ENCODE measurements at places on chromosomes 7 and 10.

DNA sequence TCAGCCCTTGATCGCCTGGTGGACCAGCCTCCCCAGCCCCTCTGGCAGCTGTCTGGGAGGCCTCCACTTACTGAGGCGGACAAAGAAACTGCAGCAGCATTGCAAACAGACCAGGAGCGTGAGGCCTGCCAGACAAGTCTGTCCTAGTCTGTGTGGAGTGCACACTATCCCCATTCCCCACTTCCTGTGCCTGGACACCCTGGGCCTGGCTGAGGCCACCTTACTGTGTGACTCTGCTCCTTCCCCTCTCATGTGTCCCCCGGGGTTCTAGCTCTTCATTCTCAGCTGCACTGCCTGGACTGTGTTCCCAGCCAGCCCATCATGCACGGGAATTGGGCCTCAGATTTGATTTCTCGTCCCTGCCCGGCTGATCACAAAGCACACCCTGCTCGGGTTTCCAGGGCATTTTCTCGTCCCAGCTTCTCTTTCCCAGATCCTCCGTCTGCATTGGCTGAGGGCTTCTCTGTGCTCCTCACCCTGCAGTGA lies 16.7 kb upstream of the C10orf90 start:
- DNase-seq: no peak

DNA sequence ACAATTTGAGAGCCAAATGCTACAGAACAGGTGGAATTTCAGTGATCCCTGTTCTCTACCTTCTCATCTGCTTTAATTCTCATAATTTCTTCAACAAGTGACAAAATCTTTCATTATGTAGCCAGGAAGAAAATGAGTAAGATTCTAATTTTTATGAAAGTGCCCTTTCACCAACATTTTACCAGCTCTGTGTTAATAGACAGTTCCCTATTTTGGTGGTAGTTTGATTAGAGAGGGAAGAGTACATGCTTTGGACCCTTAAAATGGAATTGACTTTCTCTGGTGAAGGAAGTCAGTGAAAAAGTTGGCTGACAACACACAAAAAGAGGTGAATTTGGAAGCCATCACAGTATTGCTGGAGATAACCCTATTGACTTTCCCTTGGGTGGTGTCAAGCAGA lies 61.7 kb downstream of the CACNB2 start:
- no peak for DNase-seq

DNA sequence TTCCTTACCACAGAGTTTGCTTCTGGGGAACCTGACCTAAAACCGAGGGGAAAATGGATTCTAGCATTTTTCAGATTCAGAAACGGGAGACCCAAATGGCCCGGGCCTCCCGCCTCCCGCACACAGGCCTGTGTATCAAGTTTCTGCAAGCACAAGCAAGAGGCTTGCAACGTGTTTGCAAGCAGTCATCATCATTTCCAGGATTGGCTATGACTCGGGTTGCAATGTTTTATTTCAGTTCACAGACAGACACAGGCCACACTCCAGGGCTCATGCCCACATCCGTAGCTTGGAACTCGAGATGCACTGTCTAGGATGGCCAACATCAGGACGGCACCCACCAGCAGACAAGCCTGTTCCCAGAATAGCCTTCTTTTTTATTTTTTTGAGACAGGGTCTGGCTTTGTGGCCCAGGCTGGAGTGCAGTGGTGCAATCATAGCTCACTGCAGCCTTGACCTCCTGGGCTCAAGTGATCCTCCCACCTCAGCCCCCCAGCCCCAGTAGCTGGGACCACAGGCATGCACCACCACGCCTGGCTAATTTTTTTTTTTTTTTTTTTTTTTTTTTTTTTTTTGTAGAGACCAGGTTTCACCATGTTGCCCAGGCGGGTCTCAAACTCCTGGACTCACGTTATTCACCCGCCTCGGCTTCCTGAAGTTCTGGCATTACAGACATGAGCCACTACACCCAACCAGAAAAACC lies 68.1 kb upstream of the FOXK1 start:
- no peak for DNase-seq

DNA sequence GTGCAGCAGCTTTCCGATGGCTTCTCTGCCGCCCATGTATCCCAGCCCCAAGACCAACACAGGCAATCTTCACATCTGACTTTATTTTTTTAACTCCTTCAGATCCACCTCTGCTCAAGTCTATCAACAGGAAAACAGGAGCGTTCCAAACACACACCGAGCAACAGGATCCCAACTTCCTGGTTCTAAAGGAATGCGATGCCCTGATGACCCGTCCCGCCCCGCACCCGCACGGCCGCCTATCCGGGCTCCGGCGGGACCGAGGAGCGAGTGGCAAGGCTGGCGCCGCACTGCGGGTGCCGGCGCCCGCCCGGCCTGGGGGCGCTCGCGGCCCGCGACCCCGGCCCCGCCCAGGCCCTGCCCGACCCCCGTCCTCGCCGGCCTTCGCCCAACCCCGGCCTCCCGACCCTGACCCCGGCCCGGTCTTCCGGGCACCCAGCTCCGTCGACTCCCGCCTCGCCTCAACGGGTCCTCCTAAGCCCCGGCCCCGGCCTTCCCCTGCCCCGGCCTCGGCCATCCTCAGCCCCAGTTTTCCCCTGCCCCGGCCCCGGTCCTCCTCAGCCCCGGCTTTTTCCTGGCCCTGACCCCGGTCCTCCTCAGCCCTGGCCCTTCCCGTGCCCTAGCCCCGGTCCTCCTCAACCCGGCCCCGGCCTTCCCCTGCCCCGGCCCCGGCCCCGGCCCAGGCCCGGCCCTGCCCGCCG lies 730 bp downstream of the LARP4B start:
- DNase-seq: no peak

- no peak for DNase-seq
These were observed 91.8 kb upstream of the KCNIP2 start for GRCh38 chr10:101935431-101935830.

DNA sequence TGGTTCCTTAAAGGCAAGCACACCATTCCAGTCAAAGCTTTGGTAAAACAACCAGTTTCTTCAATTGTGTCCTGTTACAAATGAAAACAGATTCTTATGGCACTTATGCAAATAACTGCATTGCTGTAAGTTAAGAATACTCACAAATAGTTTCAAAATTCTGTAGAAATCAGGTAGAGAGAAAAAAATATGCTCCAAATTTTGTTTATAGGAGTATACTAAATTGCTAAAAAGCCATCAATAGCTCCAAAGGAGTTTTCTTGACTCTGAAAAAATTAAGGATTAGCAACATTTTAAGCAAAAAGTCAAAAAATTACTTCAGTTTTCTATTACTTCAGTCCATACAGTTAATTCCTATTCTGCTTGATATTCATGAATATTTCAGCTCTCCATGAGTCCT lies 51.3 kb upstream of the KAT6B start:
- no peak for DNase-seq

GRCh38 chr10:99915414-99915813 lies 94.3 kb downstream of the DNMBP start:
- DNase-seq: no peak

- DNase-seq: no peak
These were observed 196.7 kb downstream of the PRKG1 start for GRCh38 chr10:51270936-51271530.

DNA sequence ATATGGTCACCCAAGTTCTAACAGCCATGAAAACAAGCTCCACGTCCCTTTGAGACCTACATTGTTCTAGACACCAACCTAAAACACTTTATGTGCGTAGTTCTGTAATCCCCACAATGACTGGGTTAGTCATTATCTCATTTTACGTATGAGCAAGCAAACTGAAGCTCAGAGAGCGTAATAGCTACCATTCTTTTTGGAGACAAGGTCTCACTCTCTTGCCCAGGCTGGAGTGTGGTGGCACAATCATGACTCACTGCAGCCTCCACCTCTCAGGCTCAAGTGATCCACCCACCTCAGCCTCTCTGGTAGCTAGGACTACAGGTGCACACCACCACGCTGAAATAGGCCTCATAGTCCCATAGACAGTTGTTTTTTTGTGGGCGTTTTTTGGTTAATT lies 10.5 kb downstream of the DAGLB start:
- no peak for DNase-seq

GRCh38 chr10:107473225-107473624 lies 308.7 kb upstream of the SORCS1 start:
- no peak for DNase-seq

DNA sequence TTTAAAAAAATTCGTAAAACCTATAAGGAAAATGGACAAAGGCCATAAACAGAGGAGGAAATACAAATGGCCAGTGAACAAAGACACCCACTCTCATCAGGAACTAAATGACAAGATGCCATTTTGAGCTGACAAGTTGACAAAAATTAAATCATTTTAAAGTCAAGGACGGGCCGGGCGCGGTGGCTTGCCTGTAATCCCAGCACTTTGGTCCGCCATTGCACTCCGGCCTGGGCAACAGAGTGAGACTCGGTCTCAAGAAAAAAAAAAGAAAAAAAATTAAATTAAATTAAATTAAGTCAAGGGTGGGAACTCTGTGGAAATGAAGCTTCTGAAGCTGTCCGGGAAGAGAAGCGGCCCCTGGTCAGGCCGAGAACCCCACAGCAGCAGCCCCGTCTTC lies 1.2 kb upstream of the NOM1 start:
- no peak for DNase-seq

DNA sequence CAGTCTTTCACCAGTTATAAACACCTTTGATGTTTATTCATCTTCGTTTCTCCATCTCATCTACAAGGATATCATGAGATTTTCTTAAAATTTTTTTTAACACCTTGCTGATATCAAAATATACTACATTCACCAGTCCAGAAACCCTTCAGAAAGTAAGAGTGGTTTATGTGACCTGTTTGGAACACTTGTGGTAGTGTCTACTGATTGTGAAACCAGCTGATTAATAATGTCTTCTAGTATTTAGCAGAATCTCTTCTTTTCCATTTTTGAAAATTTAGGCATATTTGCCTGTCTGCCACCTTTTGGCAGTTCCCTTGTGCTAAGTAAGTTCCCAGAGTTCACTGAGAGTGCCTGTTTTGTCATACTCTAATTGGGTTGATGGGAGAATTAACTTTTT lies 18.5 kb downstream of the DLD start:
- DNase-seq: no peak

Data from NCI-H524 (cell line).